ENCODE measurements at places on chromosomes 11 and 22.

- DNase-seq = no peak
Observed at GRCh38 chr11:130536106-130537040, 87.9 kb downstream of the ADAMTS15 start.

- no peak for DNase-seq
Observed at GRCh38 chr11:5596607-5597201, at the start of gene TRIM6. TRIM6 (plus strand) TSS chr11:5596637; CDS start chr11:5596898, 261 bp downstream.

DNA sequence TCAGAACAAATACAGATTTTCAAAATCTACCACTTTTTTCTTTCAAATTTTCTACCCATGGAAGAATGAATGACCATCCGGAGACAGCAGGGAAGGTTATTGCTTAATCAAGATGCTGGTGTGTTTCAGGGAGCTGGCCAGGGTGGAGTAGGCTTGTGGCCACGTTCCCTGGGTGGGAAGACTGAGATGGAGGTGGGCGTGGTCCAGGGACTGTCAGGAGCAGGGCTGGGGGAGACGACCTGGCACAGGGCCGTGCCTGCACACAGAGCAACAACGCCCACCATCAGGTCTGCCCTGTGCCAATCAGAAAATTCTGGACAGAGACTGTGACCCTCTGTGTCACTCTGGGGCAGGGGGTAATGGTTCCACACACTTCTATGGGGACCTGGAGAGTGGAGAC lies 7.1 kb upstream of the APOBEC3H start:
- DNase-seq = no peak

GRCh38 chr11:128898580-128899344 lies 7.6 kb downstream of the KCNJ5 start:
- no peak for DNase-seq

DNA sequence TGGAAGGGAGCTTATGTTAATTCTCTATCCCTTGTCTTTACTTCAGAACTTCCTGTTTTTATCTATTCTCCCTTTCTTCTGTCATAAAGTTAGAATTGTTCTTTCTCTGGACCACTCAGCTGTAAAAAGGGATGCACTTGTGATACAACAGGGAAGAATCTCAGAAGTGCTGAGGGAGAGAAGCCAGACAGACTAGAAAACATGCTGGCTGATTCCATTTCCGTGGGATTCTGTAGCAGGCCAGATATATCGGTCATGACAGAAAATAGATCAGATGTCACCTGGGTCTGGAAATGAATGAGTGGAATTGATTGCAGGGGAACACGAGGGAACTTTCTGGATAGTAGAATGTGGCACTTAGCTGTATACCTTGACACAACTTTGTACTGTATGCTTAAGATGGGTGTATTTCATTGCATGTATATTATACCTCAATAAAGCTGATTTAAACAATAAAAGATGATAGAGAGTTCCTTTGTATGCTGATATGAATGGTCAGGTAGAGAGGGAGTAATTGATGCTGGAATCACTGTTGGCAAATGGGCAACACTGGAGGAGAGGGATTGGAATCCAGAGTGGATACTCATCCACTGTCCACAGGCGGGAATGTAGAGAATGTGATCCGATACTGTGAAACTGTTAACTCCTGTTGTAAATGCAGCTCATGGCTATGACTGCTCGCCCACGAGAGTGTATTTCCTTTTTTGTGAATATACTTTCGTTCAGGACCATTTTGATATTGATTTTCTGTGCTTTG lies 59.6 kb downstream of the ATXN10 start:
- no peak for DNase-seq

DNA sequence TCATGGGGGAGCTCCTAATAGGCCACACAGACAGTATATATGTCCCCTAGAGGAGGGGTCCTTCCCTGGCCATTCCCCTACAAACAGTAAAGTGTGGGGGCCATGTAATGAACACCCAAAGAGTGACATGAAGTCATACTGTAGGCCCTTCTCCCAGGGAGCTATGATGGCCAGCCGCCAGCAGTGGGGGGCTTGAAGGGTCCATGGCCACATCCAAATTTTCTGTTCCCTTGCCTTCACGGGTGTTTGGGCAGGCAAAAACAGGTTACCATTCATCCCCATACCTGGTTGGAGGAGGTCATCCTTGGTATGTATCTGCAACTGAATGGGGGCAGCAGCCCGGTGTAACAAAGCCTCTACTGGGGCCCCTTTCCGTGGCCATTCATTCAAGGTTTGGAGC lies 2118.0 kb downstream of the LRRC4C start:
- DNase-seq = no peak

GRCh38 chr11:20668844-20669819 lies at the start of gene NELL1:
NELL1 (plus strand) TSS chr11:20669586.
- no peak for DNase-seq

DNA sequence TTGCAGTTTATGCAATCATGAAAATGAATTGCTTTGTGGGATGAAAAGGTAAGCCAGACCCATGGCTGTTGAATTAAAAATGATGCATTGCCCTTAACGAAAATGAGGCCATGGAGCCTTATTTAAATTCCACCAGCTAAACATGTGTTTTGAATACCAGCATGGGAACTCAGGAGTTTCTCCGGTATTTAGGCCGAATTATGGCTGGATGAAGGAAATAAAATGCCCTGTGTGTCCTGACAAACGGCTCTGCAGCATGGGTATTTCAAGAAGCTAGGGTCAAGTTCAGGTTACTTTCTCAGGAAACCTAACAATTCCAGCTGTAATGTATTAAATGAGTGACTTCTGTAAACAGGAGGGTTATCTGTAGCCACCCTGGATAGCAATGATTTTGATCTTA lies 38.3 kb downstream of the AMOTL1 start:
- no peak for DNase-seq

- no peak for DNase-seq
Observed at GRCh38 chr22:18057568-18058209, 20.1 kb upstream of the PEX26 start.

DNA sequence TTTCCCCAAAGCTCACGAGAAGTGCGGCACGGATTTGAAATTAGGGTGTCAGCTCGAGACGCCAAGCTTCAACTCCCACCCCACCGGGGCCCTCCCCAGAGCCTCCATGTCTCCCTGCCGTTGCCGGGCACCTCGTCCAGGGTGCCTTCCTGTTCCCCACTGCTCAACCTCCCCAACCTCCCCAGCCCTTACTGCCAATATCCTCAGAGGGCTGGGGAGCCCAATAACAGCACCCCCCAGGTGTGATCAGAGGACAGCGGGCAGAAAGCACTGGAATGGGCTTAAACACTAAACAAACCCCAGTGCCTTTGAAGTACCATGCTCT lies 1336.4 kb downstream of the TBC1D22A start:
- no peak for DNase-seq

DNA sequence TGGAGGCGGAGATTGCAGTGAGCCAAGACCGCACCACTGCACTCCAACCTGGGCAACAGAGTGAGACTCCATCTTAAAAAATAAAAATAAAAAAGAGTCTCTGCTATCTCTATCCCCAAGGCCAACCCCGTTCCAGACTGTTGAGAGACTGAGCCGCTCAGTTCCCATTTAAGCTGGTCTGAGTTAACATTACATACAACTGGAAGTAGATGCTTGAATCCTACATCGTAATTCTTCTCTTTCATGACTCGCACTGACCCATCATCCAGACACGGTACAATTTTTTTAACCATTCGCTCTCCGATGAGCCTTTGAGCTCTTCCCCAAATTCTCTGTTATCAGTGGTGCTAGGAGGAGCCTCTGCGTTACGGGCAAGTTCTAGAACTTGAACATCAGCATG lies 4.9 kb upstream of the CYTH4 start:
- DNase-seq = no peak

DNA sequence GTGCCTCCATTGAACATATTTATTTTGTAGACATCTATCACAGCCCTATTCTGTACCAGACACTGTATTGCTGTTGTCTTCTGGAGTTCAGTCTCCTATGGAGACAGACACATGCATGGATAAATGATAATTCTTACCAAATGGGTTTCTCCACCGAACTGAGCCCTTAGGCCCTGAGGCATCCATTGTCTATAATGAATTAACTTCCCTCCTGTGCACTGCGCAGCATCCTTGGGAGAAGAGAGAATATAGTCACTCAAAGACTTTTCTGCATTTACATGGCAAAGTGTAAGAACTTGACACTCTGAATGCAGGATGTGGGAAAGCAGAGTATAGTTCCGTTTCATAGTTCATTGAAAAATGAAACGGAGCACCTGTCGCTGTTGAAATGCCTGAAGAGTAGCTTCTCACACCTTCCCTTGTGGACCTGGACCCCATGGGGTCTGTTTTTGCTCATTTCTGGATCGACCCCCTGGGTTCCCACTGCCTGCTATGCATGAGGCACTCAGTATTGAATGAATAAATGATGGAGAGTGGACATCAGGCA lies 6.2 kb downstream of the ZNRF3 start:
- no peak for DNase-seq

DNA sequence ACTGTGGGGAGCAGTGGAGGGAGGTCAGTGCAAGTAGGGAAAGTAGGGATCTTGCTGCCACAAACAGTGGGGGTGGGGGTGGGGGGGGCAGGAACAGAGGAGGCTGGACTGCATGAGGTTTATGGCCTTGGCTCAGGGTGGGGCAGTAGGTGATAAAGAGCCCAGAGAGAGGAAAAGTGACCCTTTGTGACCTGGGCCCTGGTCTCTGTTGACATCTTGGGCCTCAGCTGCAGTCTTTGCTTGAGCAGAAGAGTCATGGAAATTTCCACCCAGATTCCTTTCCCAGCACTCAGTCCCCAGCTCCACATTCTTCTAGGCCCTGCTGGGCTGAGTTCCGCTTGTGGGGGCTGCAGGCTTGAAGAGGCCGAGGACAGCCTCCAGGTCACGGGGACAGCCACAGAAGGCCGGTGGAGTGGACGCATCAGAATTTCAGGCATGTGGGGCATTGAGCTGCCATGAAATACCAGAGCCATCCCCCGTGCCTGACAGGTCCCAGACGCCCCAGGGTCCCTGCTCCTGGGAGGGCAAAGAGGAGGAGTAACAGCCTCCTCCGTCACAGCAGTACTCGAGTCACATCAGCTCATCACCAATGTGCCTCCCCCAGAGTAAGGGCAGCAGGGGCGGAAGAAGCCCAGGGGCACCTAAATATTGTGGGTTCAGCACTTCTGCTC lies 9.7 kb upstream of the MALAT1 start:
- no peak for DNase-seq

GRCh38 chr22:42544686-42545085 lies 9.1 kb upstream of the SERHL2 start:
- DNase-seq = no peak

GRCh38 chr11:70326365-70326811 lies 55.9 kb downstream of the PPFIA1 start:
- no peak for DNase-seq

DNA sequence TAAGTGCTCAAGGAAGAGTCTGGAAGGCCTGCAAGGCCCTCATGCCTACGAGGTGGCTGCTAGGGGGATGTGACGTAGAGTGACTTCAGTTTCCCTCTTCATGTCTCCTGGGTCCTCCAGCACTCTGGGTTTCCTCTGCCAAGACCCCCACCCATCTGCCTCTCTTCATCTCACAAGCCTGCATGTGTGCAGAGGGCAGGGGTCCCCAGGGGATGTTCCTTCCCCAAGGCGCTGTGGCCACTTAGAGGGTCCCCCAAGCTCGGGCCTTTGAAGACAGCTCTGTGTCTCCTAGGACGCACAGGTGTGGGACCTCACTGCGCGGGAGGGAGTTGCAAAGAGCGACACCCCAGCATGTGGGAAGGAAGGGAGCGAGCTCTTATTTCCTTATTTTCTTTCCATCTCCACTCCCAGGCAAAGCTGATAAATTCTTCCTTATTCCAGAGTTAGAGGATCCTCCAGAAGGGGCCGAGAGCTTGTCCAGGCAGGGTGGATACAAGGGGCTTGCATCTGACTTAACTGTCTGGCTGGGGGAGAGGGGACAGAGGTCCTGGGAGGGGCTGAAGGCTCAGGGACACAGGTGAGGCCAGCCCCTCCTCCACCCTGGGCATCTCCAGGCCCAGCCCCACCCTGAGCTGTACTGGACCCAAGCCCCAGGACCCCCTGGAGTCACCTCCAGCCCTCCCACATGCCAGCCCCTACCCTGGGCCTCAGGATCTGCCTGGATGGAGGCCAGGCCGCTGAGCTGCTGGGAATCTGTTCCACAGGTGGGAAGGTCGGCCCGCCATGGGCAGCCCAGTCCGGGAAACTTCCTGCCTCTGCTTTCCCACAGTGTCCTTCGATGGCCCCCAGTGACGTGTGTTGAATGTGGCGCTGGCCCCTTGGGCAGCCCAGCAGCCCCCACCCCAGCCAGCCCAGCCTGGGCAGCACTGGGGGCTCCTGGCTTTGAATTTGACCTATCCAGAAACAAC lies 59.7 kb upstream of the KCNQ1OT1 start:
- no peak for DNase-seq

DNA sequence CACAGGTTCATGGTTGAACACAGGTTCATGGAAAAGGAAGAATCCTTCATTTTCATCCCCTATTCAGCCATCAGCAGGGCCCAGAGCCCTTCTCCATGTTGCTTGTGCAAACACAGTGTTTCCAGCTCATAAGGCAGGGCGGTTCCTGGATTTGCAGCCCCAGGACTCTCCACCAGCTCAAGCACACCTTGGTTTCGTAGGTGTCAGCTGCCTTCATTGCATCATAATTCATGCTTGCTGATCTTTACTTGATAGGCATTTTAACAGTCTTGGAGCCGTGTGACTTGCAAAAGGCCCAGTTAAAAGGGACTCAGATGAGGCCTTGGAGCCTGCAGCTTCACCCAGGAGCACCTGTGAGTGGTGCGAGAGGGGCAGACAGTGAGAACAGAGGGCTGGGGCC lies 318.1 kb upstream of the B3GAT1 start:
- DNase-seq = no peak

DNA sequence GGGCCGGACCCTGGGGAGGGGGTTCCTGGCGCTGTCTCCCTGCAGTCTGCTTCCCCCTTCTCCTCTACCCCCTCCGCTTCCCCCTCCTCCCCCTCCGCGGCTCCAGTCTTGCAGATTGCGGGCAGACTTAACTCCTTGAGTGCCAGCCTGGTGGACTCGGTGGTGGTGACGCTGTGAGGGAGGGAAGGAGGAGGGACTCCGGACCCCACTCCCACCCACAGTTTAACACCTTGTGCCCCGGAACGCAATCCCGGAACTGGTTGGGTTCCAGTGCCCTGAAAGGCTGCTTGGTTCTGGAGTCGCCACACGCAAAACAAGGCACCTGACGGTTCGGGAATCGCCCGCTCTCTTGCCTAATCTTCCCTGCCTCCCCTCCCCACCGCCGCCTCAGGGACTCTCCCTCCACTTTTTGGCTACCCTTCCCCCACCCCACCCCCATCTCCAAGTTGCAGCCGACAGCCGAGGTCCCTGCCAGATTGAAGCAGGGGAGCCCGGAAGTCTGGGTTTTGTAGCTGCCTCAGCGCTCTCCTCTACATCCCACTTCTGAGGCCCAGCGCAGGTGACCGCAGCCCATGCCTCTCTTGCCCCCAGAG lies 3.9 kb upstream of the BCL9L start:
- no peak for DNase-seq

GRCh38 chr22:20407829-20408228 lies 13.9 kb downstream of the ZNF74 start:
- DNase-seq = no peak

DNA sequence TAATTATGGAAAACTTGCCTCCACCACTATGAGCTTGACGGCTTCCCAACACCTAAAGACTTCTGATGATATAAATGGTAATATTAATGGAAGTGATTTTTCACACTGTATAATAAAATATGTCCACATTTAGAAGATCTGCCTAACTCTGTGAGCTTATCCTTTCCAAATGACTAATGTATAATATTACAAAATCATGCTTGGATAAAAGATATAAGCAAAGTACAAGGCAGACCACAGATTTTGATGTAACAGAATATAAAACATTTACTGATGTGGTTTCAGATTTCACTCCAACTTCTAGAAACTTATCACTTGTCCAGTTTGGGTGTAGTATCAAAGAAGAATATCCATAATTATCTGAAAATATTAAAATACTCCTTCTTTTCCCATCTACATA lies 36.9 kb downstream of the GALNT18 start:
- DNase-seq = no peak
